ENCODE measurements at places on chromosomes 5 and 9.
A peak's percentile ranks its signal among the peaks of the same experiment; 100 is the strongest.

DNA sequence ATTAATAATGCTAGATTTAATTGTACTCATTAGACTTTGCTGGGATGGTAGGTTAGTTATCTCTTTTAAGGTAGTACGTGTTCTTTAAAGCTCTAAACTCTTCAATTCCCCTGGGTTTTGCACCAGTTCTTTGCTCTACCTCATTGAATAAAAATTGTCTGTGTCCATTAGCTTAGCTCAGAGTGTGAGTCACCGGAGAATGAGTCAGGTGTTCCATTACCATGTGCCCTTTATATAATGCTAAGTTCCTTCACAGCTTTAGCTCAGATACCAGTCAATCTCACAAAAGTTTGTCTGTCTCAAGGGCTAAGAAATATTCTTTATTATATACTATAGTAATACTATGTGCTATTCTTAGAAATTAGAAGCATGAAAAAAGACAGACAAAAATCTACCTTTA lies 339.4 kb downstream of the PRELID2 start:
- DNase-seq = no peak

- peak; percentile 71 for DNase-seq
These were observed 2.1 kb upstream of the IRX4 start for GRCh38 chr5:1884678-1885403.

DNA sequence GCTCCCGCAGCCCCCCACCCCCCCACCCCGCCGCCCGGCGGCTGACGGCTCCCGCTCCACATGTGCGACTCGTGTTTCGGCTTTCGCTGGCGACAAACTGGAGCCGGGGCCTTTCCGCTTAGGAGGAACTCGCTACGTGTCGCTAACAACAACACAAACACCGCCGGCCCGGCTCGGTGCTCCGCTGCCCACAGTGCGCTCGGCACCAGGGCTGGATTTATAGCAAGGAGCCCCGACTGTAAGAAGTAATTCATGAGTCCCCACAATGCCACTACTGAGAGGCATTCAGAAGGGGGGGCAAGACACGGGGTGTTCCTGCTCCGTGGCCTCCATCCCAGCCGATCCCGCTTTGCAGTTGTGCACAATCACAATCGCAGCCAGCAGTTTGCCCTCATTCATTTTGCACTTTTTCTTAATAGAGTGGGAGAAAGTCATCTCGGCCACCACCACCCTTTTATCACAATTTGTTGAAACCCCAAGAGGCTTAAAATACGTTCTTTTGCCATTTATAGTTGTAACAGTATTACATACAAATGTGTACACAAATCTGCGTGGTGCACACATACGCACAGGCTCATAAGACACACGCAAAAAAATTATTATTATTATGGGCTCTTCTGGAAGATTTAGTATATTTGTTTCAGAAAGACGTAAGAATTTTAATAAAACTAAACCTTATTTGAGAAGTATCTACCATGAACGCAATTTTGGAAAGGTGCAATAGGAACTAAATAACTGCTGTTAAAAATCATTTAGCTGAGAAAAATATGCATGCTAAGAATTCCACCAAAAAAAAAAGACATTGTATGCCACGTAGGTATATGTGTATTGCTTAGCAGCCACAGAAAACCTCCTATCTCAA lies 48.1 kb downstream of the EBF1 start:
- DNase-seq = no peak

- DNase-seq = no peak
These were observed at the start of gene FER for GRCh38 chr5:108747774-108748400. Gene FER (plus strand): TSS chr5:108747897. CDS start chr5:108798183, 50,286 bp downstream.

DNA sequence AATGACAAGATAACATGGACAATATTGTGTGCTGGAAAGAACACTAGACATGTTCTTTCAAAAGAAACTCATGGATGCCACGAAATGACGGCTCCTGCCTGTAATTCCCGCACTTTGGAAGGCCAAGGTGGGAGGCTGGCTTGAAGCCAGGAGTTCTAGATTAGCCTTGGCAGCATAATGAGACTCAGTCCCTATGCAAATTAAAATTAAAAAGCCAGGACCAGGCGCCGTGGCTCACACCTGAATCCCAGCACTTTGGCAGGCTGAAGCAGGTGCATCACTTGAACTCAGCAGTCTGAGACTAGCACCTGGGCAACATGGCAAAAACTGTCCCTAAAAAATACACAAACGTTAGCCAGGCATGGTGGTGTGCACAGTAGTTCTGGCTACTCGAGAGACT lies 814.2 kb downstream of the BRINP1 start:
- DNase-seq = no peak

DNA sequence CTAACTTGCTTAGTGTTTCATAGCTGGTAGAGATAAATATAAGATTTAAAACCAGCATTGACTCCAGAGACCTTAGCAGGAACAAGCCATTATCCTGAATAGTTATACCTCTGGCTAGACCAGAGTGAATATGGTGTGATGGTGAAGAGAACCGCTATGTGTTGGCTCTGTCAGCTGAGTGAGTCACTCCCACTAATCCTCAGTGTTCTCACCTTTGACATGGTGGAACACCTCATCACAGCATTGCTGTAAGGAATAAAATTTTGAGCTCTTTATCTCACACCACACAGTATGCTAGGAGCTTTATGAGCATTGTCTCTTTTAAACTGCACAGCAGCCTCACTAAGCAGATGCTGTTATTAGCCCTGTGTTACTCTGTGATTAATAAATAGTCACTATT lies 90.7 kb upstream of the DHFR start:
- no peak for DNase-seq

DNA sequence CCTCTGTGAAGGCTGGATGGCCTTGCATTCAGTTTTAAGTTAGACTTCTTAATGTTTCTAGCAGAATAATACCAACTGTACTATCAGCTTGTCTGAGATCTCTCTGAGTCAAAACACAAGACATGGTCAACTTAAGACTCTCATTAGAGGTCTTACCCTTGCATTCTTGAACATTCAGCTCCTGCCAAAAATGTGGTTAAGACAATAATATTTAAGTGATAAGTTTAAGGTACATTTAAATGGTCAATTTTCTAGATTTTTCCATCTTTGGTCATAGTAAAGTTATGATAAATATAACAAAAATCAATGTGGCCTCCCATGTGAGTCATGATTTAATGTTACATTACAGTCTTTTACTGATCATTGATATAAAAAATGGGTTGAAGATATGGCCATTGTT lies 75.0 kb downstream of the NR2F1 start:
- no peak for DNase-seq

- DNase-seq = no peak
These were observed 101.4 kb downstream of the PPARGC1B start for GRCh38 chr5:149831492-149831891.

Data from RWPE2 (cell line).